ENCODE measurements at places on chromosomes 7 and 10.

DNA sequence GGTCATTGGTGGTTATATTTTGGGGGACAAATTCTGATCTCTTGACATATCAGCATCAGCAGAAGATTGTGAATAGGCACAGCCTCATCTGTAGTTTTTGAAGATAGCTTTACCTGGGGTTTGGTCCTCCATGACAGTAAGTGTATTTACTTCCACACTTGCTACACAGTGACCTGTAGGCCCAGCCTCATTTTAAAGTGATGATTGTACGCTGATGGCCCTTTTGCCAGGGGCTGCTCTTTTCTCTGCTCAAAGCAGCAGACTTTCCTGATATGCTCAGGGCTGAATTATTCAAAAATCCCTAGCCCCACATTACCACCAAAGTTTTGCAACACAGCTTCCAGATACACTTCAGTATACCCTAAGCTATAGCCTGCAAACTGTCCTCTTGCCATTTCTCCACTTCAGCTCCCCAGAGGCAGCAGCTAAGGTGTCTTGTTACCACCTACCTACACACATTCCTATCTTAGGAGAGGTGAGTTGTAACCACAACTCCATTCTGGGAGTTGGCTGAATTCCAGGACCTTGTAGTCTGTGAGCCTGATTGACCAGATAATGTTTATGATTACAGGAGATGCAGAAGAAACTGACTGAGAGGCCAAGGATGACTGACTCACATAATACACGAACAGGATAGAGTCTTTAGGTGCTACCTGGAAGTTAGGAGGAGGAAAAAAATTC, 6.0 kb downstream of the ASB4 start:
- no peak for DNase-seq

- no peak for DNase-seq
These were observed 53.0 kb upstream of the PDGFA start for GRCh38 chr7:572416-573268.

GRCh38 chr7:134660961-134661376, 14.3 kb downstream of the BPGM start:
- no peak for DNase-seq

GRCh38 chr10:84159076-84159685, 14.4 kb upstream of the GPR15LG start:
- no peak for DNase-seq

DNA sequence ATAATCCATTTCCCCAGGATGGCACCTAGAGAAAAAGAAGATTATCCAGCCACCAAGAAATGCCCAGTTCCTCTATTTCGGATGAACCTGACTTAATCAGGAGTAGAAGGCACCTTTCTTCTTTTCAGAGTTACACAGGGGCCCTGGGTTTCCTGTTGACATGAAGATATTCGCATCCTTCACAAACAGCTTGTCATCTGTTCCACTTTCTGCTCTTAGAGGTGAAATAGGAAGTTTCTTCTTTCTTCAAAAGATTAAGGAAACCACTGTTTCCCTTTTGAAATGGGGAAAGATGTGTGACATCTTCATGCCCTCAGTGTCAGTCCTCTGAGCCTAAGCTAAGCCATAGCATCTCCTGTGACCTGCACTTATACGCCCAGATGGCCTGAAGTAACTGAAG, 39.1 kb upstream of the RAB18 start:
- DNase-seq: no peak

GRCh38 chr10:88271761-88272543, 311.2 kb downstream of the RNLS start:
- peak; percentile 26 for DNase-seq

- DNase-seq: no peak
These were observed 454.5 kb downstream of the DNAJB6 start for GRCh38 chr7:157791261-157791660.

DNA sequence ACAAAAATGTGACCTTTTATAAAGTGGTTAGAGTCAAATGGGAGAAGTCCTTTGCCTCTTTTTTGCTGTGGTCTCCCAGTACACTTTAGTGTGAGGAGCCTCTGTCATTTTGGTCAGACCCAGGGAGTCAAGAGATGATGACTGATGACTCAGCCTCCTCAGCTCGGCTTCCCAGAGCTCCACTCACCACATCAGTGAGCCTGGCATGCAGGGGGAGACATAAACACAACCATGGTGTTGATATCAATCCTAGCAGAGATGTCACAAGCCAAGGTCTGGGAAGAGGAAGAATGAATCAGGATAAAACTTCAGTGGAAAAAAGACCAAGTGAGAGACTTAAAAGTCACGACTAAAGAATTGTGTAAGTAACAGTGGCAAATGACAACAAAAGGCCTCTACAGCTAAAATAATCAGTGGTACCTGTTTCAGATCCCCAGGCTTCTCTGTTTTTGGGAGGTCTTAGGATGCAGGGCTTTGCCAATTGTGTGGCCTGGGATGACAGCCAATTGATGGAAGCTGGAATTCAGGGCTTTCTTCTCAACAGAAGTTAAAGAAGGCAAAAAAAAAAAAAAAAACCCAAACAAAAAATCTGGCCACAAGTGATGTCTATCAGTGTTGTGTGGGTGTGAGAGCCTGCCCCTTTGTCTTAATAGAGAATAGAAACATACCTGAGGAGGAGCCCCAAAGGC, 50.2 kb downstream of the TFAM start:
- no peak for DNase-seq

DNA sequence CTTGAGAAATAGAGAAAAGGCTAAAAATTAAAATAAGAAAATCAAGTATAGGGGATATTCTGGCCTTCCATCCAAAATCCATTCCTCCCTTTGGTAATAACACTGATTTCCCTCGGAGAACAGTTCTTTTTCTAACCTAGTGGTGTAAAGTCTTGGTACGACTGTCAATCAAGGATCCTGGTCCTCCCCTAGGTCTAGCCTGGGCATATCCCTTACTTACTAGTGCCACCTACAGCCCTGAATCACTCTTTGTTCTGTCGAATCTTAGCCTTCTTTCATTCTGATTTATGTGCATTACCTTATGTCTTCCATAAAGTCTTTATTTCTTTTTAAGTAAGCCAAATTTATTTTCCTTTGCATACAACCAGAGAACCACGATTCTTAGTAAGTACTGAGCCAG, 298.7 kb upstream of the LRRTM3 start:
- no peak for DNase-seq

DNA sequence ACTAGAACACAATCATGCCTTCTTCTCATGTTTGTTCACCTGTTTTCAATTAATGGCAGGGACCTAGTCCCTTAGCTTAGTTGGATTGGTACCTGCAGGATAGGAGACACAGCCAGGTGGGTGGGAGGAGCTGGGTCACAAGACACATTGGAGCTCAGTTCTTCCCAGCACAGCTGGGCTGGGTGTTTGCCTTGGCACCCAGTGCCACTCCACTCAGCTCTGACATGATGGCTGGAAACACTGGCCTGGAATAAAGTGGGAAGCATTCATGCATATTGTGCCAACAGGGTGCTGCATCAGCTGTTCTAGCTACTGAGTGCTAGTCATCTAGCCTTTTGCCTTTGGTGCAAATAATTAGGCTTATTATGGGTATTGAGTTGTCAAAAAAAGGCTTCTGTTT, 226.1 kb downstream of the PTEN start:
- DNase-seq: no peak

DNA sequence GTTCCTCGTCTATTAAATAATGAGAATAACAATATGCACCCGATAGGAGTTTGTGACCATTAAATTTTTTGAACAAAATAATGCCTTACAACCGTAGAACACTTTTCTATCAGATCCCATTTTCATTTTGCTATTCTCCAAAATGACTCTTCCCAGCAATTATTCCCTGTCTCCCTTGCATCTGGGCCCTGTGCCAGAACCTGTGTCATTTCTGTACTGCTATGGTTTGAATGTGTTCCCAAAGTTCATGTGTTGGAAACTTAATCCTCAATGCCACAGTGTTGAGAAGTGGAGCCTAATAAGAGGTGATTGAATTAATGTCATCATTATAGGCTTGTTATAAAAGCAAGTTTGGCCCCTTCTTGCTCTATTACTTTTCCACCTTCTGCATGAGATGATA, 33.2 kb upstream of the SMNDC1 start:
- DNase-seq: no peak

GRCh38 chr10:23413629-23414089, 25.2 kb upstream of the OTUD1 start:
- DNase-seq: no peak

- DNase-seq: no peak
These were observed 2.8 kb downstream of the TSC22D4 start for GRCh38 chr7:100476101-100476780.

DNA sequence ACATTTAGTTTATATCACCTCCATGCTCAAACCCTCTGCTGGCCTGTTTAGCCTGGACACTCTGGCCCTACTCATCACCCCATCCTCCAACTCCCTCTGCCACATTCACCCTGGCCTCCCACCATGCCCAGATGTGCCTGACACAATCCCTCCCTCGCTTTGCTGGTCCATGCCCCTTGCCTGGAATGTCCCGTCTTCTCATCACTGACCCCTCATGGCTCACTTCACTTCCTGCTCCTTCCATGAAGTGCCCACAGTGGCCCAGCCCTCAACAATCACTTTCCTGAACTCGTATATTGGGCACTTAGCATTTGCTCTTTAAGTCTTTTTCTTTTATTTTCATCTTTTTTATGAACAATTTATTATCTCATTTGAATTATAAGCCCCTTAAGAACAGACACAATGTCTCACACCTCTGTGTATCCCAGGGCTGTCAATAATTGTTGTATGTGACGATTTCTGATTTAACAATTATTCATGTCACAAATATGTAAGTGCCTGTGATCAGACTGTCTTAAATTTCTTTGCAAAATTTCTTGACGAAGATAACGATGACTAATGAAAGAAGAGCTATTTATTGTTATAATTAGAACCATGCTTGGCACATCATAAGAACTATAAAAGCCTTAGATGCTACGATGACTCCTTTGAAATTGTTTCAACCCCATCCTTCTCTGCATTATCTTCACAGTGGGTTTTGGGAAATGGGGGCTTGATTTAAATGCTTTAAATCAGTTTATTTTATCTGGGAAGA, 209.9 kb upstream of the YAE1 start:
- no peak for DNase-seq

DNA sequence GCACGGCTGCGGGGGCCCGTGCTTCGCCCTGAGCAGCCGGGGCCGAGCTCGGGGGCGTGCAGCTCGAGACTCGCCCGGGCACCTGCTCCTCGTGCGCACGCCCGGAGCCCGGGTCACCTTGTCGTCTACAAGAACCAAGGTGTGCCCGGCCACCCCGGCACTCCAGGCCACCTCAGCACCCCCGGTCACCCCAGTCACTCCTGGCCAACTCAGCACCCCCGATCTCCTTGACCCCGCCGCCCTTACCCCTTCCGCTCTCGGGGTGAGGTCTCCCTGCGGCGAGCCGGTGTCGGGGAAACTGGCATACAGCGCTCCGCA, 268 bp upstream of the IGFBP3 start:
- no peak for DNase-seq

GRCh38 chr7:79334841-79335240, 118.6 kb downstream of the MAGI2 start:
- DNase-seq: no peak

GRCh38 chr10:43202224-43202656, 64.0 kb downstream of the CSGALNACT2 start:
- peak; percentile 22 for DNase-seq

- no peak for DNase-seq
These were observed 18.7 kb upstream of the PRKAG2 start for GRCh38 chr7:151895631-151896031.

GRCh38 chr7:127771707-127772106, 119.7 kb downstream of the SND1 start:
- no peak for DNase-seq

DNA sequence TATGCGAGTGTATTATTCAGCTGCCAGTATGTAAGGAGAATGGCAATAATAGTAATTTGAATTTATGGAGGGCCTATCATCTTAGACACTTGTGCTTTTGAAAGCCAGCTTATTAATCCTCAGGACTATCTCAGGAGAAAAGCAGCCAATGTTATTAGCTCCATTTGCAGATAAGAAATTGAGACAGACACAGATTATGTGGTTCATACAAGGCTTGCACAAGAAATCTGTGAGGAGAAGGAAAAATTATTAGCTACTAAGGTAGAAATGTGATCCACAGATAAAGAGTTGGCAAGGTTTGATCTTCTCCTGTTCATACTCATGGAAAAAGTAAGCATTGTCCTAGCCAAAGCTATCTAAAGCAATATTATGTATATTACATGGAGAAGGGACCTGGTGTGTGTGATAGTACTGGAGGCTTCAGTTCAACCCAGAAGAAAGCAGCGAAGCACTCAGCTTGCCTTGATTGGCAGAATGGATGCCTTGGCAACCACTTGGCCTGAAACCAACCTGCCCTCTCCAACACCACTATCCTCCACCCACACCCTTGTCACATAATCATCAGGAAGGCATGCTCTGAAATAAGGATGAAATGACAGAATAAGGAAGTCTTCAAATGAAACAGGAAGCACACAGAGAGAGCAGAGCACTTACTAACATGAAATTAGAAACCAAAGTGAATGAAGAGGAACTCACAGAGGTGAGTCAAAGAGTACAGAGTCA, 18.0 kb downstream of the MACC1 start:
- peak; percentile 98 for DNase-seq

- DNase-seq: peak; percentile 33
These were observed 16.8 kb upstream of the GPR15LG start for GRCh38 chr10:84156768-84157167.

DNA sequence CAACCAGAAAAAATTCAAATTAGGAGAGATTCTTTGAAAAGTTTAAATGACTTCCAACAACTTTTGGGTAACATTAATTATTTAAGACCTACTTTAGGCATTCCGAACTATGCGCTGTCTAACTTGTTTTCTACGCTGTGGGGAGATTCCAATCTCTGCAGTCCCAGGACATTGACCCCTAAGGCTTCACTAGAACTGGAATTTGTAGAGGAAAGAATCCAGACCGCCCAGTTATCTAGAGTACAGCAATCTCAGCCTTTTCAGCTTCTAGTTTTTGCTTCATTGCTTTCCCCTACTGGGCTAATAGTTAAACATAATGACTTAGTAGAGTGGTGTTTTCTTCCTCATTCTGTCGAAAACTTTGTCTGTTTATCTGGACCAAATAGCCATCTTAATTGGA, 14.9 kb upstream of the DDC start:
- DNase-seq: no peak

- DNase-seq: no peak
These were observed 15.3 kb downstream of the TPK1 start for GRCh38 chr7:144820552-144820951.

- DNase-seq: no peak
These were observed 4.6 kb downstream of the ATP5F1C start for GRCh38 chr10:7792541-7792940.

DNA sequence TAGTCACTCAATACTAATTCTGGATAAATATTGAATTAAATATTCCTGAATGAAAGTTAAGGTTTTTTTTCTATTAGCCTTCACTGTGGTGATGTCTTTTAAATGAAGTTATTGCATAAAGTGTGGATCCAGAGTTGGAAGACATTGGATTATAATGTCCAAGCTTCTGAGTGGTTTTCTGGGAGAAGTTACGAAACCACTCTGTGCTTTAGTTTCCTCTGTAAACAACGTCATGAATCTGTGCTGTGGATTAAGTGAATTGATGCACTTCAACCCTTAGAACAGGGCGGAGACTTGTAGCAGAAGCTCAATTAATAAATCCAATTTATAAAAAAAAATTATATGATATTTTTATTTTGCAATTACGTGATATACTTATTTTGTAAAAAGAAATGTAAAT, 271.7 kb downstream of the BICC1 start:
- DNase-seq: no peak

- DNase-seq: no peak
These were observed 171.2 kb upstream of the TNRC18 start for GRCh38 chr7:5594616-5595544.

All from bone marrow (tissue), 2 donors.